SK-N-SH (cell line): ENCODE measurements at places on chromosomes 12 and 14. TPM values are rescaled to one million over a fixed set of nuclear protein-coding genes. Genes with fewer than 3 reads are reported as not detected.

Gene NKX2-1
- polyA plus RNA-seq: not detected in 2 replicates

Gene PPP1R1A
- not detected in 2 replicates for polyA plus RNA-seq

Gene KLHL33
- not detected in 2 replicates for polyA plus RNA-seq

Gene KRT79
- polyA plus RNA-seq: not detected in 2 replicates

Gene COX8C
- not detected in 2 replicates for polyA plus RNA-seq

Gene ANKRD33
- not detected in 2 replicates for polyA plus RNA-seq

Gene CABP1
- polyA plus RNA-seq: 0.08 and 0.21 TPM in 2 replicates

Gene GPX2
- polyA plus RNA-seq: not detected in 2 replicates

Gene KRT71
- polyA plus RNA-seq: not detected in 2 replicates

Gene LRP1-AS
- polyA plus RNA-seq: not detected in 2 replicates

Gene RBP5
- polyA plus RNA-seq: 0.06 and 0.12 TPM in 2 replicates

Gene SMCO2
- 0.21 and 0.26 TPM in 2 replicates for polyA plus RNA-seq

- DNase-seq: no peak
These were observed 10.0 kb upstream of the NRIP2 start for GRCh38 chr12:2844786-2845185.

DNA sequence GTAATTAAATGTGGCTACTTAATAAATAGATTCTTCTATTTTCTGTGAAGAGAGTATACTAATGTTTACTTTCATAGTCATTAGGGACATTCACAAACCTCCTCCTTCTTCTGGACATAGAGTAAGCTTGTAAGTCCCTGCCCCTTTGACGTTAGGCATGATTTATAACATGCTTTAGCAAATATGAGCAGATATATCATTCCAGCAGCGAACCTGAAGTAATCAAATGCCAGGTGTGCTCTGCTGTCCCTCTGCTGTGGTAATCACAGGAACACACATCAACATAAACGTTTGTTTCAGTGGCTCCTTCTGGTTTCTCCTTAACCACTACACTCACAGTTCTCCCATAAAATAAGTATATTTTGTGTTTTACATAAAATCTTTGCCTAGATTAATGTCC, 961.8 kb downstream of the FLRT2 start:
- DNase-seq: no peak

- no peak for DNase-seq
These were observed 14.4 kb downstream of the PRKCH start for GRCh38 chr14:61335671-61336275.

- DNase-seq: no peak
These were observed 89.9 kb upstream of the PRICKLE1 start for GRCh38 chr12:42679466-42679865.

DNA sequence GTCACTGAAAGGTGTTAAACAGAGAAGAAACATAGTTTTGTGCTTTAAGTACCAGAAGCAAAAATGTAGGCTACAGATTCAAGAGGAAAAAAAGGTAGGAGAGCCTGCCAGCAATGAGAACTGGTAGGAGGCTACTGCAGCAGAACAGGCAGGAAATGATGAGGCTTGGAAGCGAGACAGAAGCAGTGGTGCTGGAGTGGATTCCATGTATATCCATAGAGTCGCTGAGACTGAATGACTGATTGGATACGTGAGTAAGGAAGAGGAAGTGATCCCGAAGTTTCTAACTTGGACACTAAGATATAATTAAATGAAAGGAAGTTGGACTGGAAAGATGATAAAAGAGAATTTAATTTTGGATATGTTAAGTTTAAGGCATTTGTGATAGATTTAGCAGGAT, 45.0 kb upstream of the CCDC91 start:
- no peak for DNase-seq

GRCh38 chr12:114852976-114853529, 169.1 kb upstream of the TBX3 start:
- DNase-seq: no peak

- no peak for DNase-seq
These were observed 84.2 kb downstream of the PHETA1 start for GRCh38 chr12:111284709-111285108.

GRCh38 chr12:76940671-76941445, 62.0 kb upstream of the CSRP2 start:
- no peak for DNase-seq

GRCh38 chr14:37032863-37033262, 139.5 kb downstream of the SLC25A21 start:
- DNase-seq: no peak

DNA sequence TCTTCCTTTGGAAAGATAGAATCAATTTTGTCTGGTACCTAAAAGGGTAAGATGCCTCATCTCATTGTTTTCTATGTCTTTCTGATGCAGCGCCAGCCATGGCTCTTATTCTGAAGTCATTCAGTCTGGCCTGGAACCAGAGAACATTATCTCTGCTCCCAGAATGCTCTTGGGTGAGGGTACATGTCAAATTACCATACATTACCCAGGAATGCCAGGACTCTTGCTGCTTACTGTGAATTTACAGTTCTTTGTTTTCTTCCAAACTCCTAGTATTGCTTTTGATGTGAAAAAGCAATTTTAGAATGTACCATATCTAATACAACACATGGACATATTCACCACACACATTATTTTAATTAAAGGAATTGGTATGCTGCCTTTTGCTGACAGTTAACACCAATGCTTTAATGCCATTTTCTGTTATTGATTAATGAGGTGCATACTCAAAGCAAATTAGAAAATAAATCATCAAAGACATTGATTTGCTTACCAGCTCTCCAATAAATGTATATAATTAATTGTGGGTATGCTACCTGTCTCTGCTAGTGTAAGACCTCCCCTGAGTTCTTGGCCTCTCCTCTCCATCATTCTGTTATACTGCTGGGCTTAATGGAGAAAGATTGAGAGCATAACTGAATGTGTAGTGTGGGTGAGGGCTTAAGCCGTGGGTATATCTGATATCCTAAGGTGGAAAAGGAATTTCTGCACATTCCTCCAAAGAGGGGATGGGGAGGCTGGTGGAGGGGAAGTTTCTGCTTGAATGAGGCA, 337.7 kb downstream of the C12orf75 start:
- DNase-seq: no peak

DNA sequence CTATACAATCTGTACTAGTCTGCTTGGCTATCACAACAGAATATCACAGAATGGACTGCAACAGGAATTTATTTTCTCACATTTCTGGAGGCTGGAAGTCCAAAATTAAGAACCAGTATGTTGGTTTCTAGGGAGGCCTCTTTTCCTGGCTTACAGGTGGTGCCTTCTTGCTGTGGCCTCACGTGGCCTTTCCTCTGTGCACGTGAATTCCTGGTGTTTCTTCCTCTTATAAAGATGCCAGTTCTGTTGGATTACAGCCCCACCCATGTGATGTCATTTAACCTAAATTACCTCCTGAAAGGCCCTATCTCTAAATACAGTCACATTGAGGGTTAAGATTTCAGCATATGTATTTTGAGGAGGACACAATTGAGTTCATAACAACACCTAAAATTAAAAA, 32.1 kb upstream of the C2CD5 start:
- no peak for DNase-seq

GRCh38 chr12:92608151-92609091, 94.4 kb upstream of the PLEKHG7 start:
- peak; percentile 21 for DNase-seq

DNA sequence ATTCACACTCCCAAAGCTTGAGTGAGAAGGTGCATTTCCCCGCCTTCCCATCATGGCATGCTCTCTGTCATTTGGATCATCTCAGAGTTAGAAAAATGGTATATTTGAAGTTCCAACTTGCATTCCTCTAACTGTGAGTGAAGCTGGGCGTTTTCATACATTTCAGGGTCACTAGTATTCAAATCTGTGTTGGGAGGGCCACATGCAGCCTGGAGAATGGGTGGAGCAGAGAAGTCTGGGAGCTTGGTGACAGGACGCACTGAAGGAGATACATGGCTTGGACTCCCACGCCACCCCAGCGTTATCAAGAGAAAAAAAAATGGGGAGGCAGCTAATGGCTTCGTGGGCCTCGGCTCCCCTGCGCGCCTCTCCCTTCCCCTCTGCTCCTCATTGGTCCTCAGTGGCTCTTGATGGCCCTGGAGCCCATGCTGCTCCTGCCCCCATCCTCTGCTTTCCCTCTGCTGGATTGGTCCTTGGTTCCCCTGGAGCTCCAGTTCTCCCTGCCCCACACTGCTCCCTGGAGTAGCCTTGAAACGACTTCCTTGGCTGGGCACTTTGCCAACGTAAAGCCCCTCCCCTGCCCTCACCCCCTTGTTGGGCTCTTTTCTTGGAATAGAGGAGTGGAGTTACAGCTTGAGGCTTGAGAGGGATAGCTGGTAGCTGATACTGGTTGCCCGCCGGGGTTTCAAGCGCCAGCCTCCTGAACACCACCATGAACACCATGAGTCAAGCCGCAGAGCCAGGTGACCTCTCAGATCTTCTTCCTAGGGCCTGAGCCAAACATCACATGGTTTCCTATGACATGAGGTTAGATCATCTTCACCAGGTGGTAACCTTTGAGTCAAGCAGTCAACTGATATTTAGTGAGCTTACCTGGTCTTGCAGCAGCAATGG, 139.6 kb downstream of the PRKCH start:
- DNase-seq: no peak

- DNase-seq: no peak
These were observed 118.9 kb downstream of the ADGRD1 start for GRCh38 chr12:131072451-131073230.

- DNase-seq: no peak
These were observed 103.8 kb downstream of the DAD1 start for GRCh38 chr14:22485178-22485577.

DNA sequence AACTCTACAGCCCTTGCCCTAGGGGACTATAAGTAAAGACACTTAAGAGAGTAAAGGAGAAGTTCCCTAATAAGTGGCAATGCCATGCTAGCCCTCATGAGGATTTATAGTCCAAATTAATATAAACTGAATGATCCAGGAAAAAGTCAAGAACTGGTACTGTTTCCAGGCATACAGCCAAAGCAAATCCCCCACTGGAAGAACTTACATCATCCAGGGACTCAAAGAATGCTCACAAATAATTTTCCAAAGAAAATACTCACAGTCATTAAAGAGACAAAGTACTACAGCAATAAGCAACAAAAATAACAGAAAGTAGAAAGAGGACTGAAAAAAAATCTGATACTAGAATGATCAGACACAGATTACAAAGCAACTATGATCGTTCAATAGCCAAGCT, 79.7 kb upstream of the RAP1B start:
- DNase-seq: no peak

DNA sequence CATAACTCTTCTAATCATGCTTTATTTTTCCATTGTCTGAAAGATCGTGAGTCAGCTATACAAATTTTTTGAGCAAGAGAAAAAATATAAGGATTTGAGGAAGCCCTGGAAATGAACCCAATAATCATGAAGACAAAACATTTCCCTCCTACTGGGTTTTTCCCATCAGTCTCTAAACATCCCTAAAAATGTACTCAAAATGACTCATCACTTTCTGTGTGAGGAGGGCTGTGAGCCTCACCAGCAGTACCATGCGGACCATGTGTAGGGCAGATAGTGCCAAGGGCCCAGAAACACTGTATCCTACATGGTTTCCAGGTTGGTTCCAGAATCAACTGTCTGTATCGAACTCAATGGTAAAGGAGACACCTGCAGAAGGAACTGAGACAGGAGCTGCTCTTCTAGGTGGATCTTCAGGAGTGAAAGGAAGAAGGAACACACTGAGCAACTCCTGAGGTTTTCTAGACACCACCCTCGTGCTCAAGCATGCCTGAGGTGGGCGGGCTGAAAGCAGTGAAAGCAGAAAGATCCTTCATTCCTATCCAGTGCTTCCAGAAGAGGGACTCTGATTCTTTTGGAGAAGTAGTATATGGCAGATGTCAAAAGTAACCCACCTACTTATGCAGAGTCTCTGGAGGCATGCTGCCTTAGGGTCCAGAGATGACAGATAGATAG, 48.6 kb upstream of the RHOJ start:
- no peak for DNase-seq

- no peak for DNase-seq
These were observed 68.8 kb upstream of the TRAF3 start for GRCh38 chr14:102708494-102708893.

DNA sequence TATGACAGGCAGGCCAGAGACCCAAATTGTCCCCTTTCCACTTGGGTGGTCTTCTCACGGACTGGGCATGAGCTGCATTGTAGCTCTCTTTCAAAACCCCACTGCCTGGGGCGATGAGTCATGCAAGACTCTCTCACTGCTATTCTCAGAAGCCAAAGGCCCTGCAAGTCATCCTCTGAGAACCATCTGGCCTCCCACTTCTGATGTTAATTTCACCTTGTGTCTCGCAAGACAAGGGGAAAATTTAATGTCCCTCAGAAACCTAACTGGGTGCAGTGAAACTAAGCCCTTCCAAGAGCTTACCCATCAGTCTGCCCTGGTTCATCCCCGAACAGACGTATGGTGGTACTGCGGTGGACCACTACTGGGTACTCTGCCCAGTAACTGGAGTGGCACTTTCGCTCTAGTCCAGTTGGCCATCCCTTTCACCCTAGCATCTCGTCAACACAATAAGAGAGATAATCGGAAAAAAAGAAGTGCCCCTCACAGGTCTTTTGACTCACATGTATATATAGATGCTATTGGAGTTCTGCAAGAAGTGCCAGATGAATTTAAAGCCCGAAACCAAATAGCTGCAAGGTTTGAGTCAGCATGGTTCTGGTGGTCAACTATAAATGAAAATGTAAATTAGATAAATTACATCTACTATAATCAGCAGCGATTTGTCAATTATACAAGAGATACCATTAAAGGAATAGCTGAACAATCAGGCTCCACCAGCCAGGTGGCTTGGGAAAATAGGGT, 31.3 kb upstream of the LALBA start:
- no peak for DNase-seq

- no peak for DNase-seq
These were observed 17.2 kb upstream of the RAD52 start for GRCh38 chr12:966724-967123.

- no peak for DNase-seq
These were observed 179.0 kb downstream of the TSPAN9 start for GRCh38 chr12:3256103-3256631.

- DNase-seq: peak; percentile 33
These were observed 64.2 kb downstream of the DNAI7 start for GRCh38 chr12:25130741-25131188.

- DNase-seq: peak; percentile 34
These were observed 1.2 kb downstream of the NUDT4 start for GRCh38 chr12:93378998-93379325.

- no peak for DNase-seq
These were observed 1094.3 kb downstream of the VRK1 start for GRCh38 chr14:97891515-97891914.

GRCh38 chr12:119720349-119720748, 52.4 kb downstream of the PRKAB1 start:
- DNase-seq: no peak

DNA sequence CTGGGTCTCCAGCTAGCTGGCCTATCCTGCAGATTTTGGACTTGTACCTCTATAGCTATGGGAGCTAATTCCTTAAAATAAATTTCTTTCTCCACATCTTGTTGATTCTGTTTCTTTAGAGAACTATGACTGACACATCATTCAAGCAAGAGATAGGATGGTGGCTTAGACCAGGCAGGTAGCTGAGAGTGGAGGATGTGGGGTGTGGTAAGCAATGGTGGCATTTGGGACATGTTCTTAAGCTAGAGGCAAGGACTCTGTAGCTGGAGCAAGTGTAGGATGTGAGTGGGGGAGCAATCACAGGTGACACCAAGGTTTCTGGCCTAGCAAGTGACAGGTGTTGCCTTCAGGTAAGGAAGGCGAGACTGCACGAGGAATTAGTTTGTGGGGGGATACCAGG, 6.8 kb downstream of the TDRD9 start:
- no peak for DNase-seq
